ENCODE measurements at places on chromosomes 2 and 18. TPM values are rescaled to one million over a fixed set of nuclear protein-coding genes. Genes with fewer than 3 reads are reported as not detected.

The MZT2B gene
- 256 TPM for total RNA-seq

The DSG4 gene
- not detected for total RNA-seq

The CRYGC gene
- not detected for total RNA-seq

The MOGAT1 gene
- not detected for total RNA-seq

The AGXT gene
- not detected for total RNA-seq

The ITGB6 gene
- 0.09 TPM for total RNA-seq

The GFPT1 gene
- total RNA-seq: 32.4 TPM

The LAMA1 gene
- 19.0 TPM for total RNA-seq

The ABCB11 gene
- total RNA-seq: 1.2 TPM

The FHOD3 gene
- total RNA-seq: 1.9 TPM

The ALPP gene
- total RNA-seq: not detected

The FAM228A gene
- 0.58 TPM for total RNA-seq

The ROCK2 gene
- total RNA-seq: 21.0 TPM

The PIEZO2 gene
- 7.0 TPM for total RNA-seq

The MARS2 gene
- 3.2 TPM for total RNA-seq

The CFC1 gene
- total RNA-seq: not detected

The TNFRSF11A gene
- 0.34 TPM for total RNA-seq

The CPLX4 gene
- total RNA-seq: not detected

The UBE2F gene
- total RNA-seq: 95.8 TPM

The KCNK3 gene
- 0.09 TPM for total RNA-seq

The POMC gene
- 6.1 TPM for total RNA-seq

The ALK gene
- total RNA-seq: not detected

The TAF4B gene
- total RNA-seq: 3.0 TPM

The OR6B2 gene
- not detected for total RNA-seq

The ESPNL gene
- 5.0 TPM for total RNA-seq

The MGAT5 gene
- 19.6 TPM for total RNA-seq

The AQP12A gene
- total RNA-seq: not detected

The NEU2 gene
- total RNA-seq: not detected

The CNNM4 gene
- total RNA-seq: 3.3 TPM

The HOXD12 gene
- total RNA-seq: not detected

The MSH2 gene
- 6.2 TPM for total RNA-seq

The GPR35 gene
- 0.82 TPM for total RNA-seq

The DCDC2C gene
- not detected for total RNA-seq

The COPS8 gene
- 108 TPM for total RNA-seq

The ASAP2 gene
- 20.3 TPM for total RNA-seq

The KIF1A gene
- total RNA-seq: under 0.01 TPM

The UPP2 gene
- total RNA-seq: not detected

The NAPG gene
- 13.5 TPM for total RNA-seq

The PLGLB2 gene
- total RNA-seq: 0.26 TPM

The SPOPL gene
- total RNA-seq: 16.8 TPM

The CNDP1 gene
- not detected for total RNA-seq

The FTCDNL1 gene
- 3.2 TPM for total RNA-seq

The PRKAG3 gene
- not detected for total RNA-seq

The PDE1A gene
- 90.7 TPM for total RNA-seq

The FAP gene
- total RNA-seq: 62.3 TPM

All from pericardium fibroblast (primary cell).